ENCODE measurements at places on chromosomes 12 and 14. TPM values are rescaled to one million over a fixed set of nuclear protein-coding genes. Genes with fewer than 3 reads are reported as not detected.
A peak's percentile ranks its signal among the peaks of the same experiment; 100 is the strongest.

ADSS1 gene
- 5.1 TPM for total RNA-seq

CAPS2 gene
- 8.7 TPM for total RNA-seq

PIWIL1 gene
- not detected for total RNA-seq

INHBC gene
- total RNA-seq, result 0.19 TPM

DLGAP5 gene
- total RNA-seq, result not detected

GSC gene
- not detected for total RNA-seq

GUCY2C gene
- total RNA-seq, result not detected

GRCh38 chr12:38775457-38775856 lies 129.9 kb downstream of the CPNE8 start:
- DNase-seq, result no peak
- H3K27ac ChIP-seq, result no peak overlapping the region
- no peaks in the 10 kb centered on the region for H3K36me3 ChIP-seq
- H3K4me1 ChIP-seq, result no peaks in the 10 kb centered on the region

DNA sequence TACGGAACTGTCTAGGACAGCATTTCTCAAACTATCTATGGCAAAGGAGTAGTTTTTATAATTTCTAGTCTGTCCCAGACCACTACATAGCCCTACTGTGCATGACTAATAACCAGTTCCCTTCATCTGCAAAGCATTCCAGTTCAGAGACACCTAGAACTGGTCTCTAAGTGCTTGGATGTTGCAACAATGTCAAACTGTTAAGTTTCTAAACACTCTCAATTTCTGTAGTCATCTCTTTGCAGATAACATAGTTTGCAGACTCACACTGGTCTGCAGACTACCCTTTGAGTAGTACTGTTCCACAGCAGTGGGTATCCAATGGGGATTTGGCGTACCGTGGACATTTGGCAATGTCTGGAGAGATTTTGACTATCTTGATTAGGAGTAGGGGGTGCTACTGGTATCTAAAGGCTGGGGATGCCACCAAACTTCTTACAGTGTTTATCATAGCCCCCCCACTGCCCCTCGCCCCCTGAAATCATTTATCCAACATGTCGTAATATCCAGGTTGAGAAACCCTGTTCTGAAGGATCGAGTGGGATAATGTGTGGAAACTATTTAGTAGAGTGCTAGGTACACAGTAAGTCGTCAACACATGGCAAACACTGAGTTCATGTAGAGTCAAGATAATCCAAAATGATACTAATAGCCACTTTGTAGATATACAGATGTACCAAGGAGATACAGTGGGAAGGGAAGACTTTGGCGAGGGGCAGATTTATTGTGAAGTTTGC lies 1.7 kb downstream of the C12orf76 start:
- H3K4me1 ChIP-seq, result peaks cover 56% of the 10 kb centered on the region
- no peaks in the 10 kb centered on the region for H3K27me3 ChIP-seq
- H3K36me3 ChIP-seq, result no peaks in the 10 kb centered on the region
- H3K4me3 ChIP-seq, result peak overlapping the region; percentile 98
- DNase-seq, result no peak

DNA sequence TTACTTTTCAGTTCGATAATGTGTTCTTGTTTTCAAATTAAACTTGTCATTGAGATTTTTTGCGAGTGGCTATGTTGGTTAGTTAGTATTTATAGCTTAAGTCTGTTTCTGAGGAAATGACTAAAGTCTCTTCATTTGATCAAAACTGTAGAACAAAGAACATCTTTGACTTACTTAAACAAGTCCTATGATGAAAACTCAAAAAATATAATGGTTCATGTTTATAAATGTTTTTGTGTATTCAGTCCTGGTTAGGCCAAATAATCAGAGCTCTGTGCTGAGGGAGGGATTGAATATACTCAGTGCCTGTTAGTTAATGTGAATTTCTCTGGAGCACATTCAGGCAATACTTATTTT lies 51.7 kb downstream of the PPFIBP1 start:
- H3K4me3 ChIP-seq, result no peak overlapping the region
- H3K36me3 ChIP-seq, result no peaks in the 10 kb centered on the region
- no peak for DNase-seq
- no peak overlapping the region for H3K27ac ChIP-seq
- H3K4me1 ChIP-seq, result peaks cover 2% of the 10 kb centered on the region

GRCh38 chr12:1564067-1564466 lies 30.3 kb downstream of the FBXL14 start:
- DNase-seq, result no peak
- no peak overlapping the region for H3K27ac ChIP-seq
- peaks cover 6% of the 10 kb centered on the region for H3K27me3 ChIP-seq

DNA sequence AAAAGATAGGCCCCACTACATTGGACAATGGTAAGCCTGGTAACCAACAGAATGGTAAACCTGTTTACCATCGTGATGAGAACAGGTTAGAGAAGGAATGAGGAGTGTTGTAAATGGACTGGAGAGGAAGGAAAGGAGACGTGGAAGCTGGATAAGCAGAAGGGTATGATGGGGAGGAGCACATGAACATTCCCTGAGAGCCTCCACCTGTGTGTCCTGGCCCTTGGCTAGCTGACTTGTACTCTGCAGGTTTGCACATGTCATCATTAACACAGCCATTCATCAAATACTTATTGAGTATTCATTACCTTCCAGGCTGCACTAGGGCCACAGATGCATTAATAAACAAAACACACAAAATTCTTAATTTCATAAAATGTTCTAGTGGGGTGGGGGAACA lies 4.3 kb upstream of the IL26 start:
- H3K27me3 ChIP-seq, result no peaks in the 10 kb centered on the region
- H3K36me3 ChIP-seq, result no peaks in the 10 kb centered on the region
- H3K4me3 ChIP-seq, result no peak overlapping the region
- H3K27ac ChIP-seq, result no peak overlapping the region

GRCh38 chr12:109723311-109723881 lies 9.8 kb downstream of the FAM222A start:
- no peak overlapping the region for H3K4me3 ChIP-seq
- no peak for DNase-seq
- H3K27ac ChIP-seq, result no peak overlapping the region

- no peak overlapping the region for H3K27ac ChIP-seq
- no peaks in the 10 kb centered on the region for H3K36me3 ChIP-seq
- no peak for DNase-seq
- H3K4me3 ChIP-seq, result no peak overlapping the region
- H3K4me1 ChIP-seq, result no peaks in the 10 kb centered on the region
Observed at GRCh38 chr12:69430942-69431590, 39.1 kb upstream of the FRS2 start.

- H3K27me3 ChIP-seq, result no peaks in the 10 kb centered on the region
- H3K4me1 ChIP-seq, result peaks cover 49% of the 10 kb centered on the region
- peak; percentile 30 for DNase-seq
- H3K4me3 ChIP-seq, result peak overlapping the region; percentile 97
Observed at GRCh38 chr14:39175445-39176262, 600 bp downstream of the PNN start.

DNA sequence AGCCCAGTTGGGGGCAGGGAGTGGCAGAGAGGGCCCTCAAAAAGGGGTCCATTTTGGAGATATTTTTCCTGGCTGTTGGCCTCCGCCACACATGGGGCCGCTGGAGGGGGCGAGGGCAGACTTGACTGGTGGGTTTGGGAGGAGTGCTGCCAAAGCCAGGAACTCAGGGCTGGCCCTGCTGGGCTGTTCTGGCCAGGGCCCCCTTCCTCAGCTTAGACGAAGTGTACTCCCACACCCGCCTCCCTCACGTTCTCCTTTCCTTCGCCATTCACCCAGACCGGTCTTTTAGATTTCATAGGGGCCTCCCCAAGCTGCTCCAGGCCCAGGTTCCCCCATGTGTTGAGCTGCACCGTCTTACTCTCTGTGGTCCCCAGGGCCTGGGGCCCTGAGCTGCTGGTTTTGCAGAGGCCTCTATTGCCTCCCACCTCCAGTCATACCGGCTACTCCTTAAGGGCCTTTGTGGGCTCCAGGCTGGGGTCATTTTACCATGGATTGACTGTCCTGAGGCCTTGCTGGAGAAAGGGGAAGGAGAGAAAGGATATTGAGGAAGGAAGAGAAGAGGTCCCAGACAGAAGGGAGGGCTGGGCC lies 1.3 kb downstream of the KRT7 start:
- H3K27me3 ChIP-seq, result peaks cover 53% of the 10 kb centered on the region
- no peaks in the 10 kb centered on the region for H3K36me3 ChIP-seq
- no peak for DNase-seq
- H3K4me1 ChIP-seq, result peaks cover 5% of the 10 kb centered on the region
- H3K4me3 ChIP-seq, result no peak overlapping the region
- no peak overlapping the region for H3K27ac ChIP-seq

DNA sequence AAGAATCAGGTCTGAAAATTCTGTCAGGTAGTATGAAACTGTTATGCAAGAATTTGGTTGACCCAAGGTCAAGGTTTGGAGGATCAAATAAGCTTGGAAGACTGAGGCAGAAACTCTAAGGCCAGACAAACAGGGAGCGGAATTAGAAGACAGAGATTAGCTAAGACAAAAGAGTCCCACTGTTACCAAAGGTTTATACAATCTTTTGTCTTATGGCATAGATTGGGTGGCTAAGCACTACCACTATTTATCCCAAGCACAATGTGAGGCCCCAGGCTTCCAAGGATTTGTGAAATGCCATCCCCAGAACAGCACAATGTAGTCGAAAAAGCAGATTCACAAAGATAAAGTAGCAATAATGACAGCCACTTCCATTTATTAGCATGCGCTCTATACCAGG lies 311.2 kb downstream of the SEC23A start:
- H3K27ac ChIP-seq, result no peak overlapping the region
- no peak for DNase-seq
- H3K27me3 ChIP-seq, result no peaks in the 10 kb centered on the region

DNA sequence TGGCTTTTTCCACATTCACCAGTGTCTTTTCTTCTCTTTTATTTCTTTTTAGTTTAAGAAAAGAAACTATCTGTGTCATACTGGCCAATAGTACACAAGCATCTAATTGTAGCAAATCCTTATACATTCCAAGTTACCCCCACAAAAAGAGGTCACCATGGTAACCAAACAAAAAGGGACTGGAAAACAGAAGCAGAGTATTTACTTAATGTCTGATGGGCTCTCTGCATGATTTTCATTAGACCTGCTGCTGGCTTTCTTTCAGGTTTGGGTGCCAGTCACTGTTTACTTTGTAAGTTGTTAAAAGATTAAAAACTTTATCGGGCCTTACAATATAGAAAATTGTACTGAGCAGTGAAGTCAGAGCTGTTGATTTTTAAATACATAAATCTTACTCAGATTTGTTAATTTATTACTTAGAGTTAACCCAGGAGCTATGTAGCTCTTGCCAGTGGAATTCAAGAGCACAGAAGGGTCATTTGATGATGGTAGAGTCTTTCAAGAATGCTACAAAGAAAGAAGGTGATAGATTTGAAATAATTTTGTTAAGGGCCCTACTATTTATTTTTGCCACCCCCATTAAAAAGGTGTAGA lies 123.9 kb downstream of the BRMS1L start:
- no peak for DNase-seq
- no peaks in the 10 kb centered on the region for H3K36me3 ChIP-seq

- no peaks in the 10 kb centered on the region for H3K27me3 ChIP-seq
- no peak overlapping the region for H3K4me3 ChIP-seq
- H3K4me1 ChIP-seq, result no peaks in the 10 kb centered on the region
- H3K27ac ChIP-seq, result no peak overlapping the region
- DNase-seq, result no peak
Observed at GRCh38 chr12:64137117-64137516, 85.0 kb downstream of the KICS2 start.
